Activated naive CD8-positive, alpha-beta T cell treated with anti-CD3 and anti-CD28 coated beads, Interleukin-2, amount 50 U/mL, for 24 hours (primary cell): ENCODE measurements at places on chromosomes 13 and 19.

DNA sequence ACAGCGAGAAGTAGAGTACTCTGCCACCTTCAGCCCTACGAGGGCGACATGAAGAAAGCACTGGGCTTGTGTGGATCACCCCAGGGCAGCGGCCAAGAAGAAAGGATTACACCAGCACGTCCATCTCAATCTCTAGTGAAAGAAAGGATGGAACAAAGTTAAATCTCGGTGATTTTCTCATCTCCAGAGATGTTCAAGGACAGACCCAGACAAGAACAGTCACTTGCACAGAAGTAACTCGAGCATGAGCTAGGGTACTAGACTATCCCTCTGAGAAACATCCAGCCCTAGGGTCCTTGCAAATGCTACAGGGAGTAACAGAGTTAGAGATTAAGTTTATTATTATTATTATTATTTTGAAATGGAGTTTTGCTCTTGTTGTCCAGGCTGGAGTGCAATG is 106.7 kb downstream of the CRYL1 start:
- DNase-seq: no peak

DNA sequence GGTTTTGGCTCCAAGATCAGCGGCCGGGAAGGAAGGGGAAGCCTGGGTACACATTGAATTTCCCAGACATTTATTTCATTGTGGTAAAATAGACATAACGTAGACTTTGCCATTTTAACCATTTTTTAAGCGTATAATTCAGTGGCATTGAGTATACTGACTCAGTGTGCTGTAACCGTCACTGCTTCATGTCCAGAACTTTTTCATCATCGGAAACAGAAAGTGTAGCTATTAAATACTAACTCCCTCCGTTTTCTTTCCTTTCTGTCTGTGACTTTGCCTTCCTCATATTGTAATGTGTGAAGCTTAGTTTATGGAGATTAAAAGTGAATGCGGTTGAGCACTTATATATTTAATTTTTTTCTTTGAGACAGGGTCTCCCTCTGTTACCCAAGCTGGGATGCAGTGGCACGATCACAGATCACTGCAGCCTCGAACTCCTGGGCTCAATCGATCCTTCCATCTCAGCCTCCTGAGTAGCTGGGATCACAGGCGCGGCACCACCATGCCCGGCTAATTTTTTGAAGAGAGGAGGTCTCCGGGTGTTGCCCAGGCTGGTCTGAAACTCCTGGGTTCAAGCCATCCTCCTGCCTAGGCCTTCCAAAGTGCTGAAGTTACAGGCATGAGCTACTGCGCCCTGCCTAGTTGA is 1.4 kb downstream of the HNRNPM start:
- no peak for DNase-seq

DNA sequence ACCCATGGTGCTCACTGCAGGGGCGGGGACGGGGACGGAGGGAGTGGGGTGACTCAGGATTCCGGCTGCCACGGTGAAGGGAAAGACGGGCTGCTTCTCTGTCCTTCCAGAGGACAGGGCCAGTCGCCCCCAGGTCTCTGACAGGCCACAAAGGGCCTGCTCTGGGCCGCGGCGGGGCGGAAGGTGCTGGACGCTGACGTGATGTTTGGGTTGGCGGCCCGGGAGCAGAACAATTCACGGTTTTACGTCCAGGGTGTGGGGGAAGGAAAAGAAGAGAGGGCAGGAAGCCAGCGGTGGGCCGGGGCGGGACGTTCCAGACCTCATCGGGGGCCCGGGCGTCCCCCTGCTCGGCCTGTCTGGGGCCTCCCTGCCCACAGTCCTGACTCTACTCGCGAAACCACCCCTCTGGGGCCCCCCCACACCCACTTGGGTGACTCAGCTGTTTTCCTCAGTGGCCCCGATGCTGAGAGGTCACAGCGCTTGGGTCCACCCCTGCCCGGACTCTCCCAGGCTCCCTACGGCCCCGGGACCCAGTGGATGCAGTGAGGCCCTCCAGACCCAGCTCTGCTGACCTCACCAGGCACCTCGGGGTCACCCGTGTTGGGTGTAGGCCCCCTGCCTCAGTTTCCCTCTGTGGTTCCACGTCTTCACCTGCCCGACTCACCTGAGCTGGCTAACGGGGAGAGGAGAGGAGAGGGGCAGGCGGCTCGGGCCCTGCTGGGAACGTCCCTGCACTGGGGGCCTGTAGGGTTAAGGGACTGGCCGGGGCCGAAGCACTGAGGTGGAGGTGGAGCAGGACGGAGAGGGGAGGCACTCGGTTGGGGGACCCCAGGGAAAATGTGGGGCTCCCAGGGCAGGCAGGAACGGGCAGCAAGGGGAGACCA is 29.2 kb downstream of the PIP5K1C start:
- DNase-seq: peak; percentile 83

DNA sequence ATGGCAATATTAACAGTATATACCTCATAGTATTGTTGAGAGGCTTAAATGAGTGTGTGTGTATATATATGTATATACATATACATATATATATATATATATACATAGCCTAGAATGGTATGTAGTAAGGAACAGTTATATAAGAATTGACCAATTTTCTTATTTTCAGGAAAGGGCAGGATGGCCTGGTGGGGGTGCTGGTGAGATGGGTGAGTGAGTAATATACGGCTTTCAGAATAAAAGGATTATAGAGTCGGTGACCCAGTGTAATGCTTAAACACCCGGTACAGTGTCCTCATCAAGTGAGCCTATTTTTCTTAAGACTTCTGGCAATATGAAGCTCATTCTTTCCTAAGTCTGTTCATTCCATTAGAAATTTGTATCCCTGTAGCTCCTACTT is 11.7 kb upstream of the FAM216B start:
- DNase-seq: no peak

DNA sequence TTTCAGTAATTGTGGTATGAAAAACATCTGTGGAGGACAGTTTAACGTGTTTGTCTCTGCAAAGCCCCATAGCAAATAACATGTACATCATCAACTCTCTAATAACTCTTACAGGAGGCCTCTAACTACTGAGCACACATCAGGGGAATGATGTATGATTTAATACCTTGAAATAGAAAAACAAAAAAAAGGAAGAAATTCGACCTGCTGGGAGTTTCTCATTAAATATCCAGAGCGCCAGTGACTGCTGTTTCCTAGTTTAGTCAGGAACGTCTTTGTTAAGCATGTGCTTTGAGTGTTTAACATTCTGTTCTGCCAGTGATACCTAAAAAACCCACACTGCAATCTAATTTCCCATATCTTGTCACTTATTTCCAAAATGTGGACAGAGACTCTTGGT is 235.4 kb downstream of the PCDH20 start:
- no peak for DNase-seq

GRCh38 chr13:38635030-38635429 is 51.8 kb upstream of the FREM2 start:
- no peak for DNase-seq
